ENCODE measurements at places on chromosomes 13 and 19. TPM values are rescaled to one million over a fixed set of nuclear protein-coding genes. Genes with fewer than 3 reads are reported as not detected.

Gene ZNF90
- 7.5 TPM for total RNA-seq

Gene GRIK5
- 0.62 TPM for total RNA-seq

- DNase-seq, result no peak
Observed at GRCh38 chr13:98889419-98890085, 88.3 kb downstream of the DOCK9 start.

Gene PRX
- 3.4 TPM for total RNA-seq

GRCh38 chr13:60369242-60369641 lies 27.8 kb upstream of the TDRD3 start:
- no peak for DNase-seq

DNA sequence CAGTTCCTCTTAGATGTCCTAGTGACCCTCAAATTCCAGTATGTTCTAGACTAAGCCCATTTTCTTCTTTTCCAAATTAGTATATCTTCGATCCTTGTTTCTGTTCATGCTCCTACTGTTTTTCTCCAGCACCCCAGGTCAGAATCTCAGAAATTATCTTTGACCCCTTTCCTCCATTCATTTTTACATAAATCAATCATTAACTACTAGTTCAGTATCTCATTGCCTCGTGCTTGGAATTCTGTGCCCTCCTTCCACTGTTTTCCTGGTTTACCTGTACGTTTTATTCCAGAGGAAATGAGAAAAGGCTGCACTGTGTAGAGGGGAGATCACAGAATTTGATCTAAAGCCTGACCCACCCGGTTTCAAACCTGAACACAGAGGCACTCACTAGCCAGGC lies 107.9 kb downstream of the LRCH1 start:
- DNase-seq, result no peak
